ENCODE measurements at places on chromosomes 3 and 15.

GRCh38 chr15:92869263-92869940 lies 30.7 kb upstream of the CHD2 start:
- no peaks in the 10 kb centered on the region for H3K36me3 ChIP-seq
- peak; percentile 31 for DNase-seq
- H3K4me1 ChIP-seq: peaks cover 8% of the 10 kb centered on the region
- no peak overlapping the region for H3K4me3 ChIP-seq
- peak overlapping the region; percentile 61 for H3K27ac ChIP-seq
- H3K27me3 ChIP-seq: no peaks in the 10 kb centered on the region

DNA sequence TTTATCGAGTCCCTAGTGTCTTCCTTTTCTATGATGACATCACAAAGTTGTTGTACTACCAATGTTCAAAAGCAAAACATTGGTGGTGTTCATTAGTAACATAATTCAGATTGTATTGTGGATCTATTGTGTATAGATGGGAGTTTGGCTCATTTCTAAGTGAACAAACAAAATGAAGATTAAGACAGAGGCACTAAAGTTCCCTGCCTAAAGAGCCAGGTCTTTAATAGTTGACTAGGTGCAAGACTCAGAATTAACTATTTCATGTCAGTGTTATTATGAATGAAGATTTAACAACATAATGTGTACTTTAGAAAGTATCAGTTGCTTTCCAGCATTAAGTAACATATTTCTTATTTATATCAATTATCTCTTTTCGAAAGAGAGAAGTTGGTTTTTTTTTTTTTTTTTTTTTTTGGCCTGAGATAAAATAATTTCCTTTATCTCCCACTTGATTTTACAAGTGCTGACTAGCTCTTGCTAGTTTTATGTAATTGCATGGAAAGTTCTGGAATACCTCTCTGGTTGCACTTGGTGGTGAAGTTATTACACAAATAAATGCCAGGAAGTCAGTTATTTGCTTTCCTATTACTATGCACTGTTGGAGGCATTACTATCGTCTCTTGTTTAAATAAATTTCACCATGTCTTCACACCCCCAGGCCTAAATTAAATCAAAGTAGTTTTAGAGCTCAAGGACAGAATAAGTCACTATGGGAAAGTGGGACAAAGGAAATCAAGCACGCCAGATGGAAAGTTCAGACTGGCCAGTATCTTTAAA lies 48.7 kb downstream of the NAALADL2 start:
- peaks cover 2% of the 10 kb centered on the region for H3K4me1 ChIP-seq
- H3K4me3 ChIP-seq: no peak overlapping the region
- no peak overlapping the region for H3K27ac ChIP-seq
- DNase-seq: no peak
- H3K27me3 ChIP-seq: no peaks in the 10 kb centered on the region

GRCh38 chr3:196418601-196419000 lies 13.6 kb downstream of the UBXN7 start:
- no peaks in the 10 kb centered on the region for H3K36me3 ChIP-seq
- peaks cover 6% of the 10 kb centered on the region for H3K4me1 ChIP-seq
- H3K4me3 ChIP-seq: no peak overlapping the region
- H3K27ac ChIP-seq: no peak overlapping the region

GRCh38 chr3:102269406-102269805 lies 165.4 kb upstream of the ZPLD1 start:
- no peak for DNase-seq
- H3K36me3 ChIP-seq: no peaks in the 10 kb centered on the region
- H3K4me3 ChIP-seq: no peak overlapping the region
- no peaks in the 10 kb centered on the region for H3K27me3 ChIP-seq

DNA sequence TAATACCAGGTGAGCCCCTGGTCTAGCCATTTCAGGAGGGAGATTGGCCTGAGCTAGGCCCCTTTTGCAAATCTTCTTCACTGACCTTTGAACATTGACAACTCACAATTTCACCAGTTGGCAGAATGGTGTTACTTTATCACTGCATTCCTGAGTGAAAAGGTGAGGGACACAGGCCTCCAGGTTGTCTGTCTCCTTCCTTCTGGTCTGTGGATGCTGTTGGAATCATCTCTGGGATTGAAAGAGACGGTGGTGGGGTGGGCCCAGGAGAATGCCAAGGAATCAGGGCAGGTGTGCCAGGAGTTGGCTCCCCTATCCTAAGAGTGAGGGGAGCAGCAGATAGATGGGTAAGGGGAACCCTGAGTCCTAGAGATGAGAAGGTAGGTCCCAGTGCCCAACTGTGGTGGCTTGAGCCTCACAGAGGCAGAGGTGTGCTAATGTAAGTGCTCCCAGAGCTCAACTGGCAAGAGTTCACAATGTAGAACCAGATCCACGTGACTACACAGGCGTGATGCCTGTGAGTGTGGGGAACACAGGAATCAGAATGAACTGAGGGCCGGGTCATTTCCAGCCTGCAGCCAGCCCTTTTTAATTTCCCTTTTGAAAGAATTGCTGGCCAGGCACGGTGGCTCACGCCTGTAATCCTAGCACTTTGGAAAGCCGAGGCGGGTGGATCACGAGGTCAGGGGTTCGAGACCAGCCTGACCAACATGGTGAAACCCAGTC lies 11.2 kb downstream of the C3orf62 start:
- no peaks in the 10 kb centered on the region for H3K27me3 ChIP-seq
- H3K36me3 ChIP-seq: peaks cover 4% of the 10 kb centered on the region
- DNase-seq: no peak
- H3K27ac ChIP-seq: no peak overlapping the region

GRCh38 chr3:142787719-142788118 lies 63.9 kb downstream of the TRPC1 start:
- H3K27ac ChIP-seq: no peak overlapping the region
- H3K4me3 ChIP-seq: no peak overlapping the region
- no peak for DNase-seq
- H3K4me1 ChIP-seq: no peaks in the 10 kb centered on the region
- no peaks in the 10 kb centered on the region for H3K27me3 ChIP-seq

DNA sequence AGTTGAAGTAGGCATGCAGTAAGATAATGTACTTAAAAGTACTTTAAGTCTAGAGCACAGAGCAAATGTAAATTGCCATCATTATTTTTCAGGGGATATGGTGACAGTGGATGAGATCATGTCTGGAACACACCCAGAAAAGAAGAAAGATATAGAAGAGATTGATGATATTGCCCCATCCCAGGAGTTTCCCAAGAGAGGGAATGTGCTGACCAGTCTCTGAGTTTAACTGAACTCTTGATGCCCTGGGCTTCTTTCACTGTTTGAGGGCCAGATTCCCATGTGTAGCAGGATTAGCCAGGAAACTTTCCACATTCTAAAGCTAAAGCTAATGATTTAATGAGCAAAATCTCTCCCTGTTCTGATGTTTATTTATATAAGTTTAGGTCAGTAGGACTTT lies 366.8 kb upstream of the UMPS start:
- no peaks in the 10 kb centered on the region for H3K36me3 ChIP-seq
- H3K27me3 ChIP-seq: no peaks in the 10 kb centered on the region
- no peak overlapping the region for H3K4me3 ChIP-seq
- H3K27ac ChIP-seq: no peak overlapping the region

- H3K4me3 ChIP-seq: no peak overlapping the region
- H3K4me1 ChIP-seq: peaks cover 9% of the 10 kb centered on the region
- H3K27ac ChIP-seq: no peak overlapping the region
- H3K27me3 ChIP-seq: no peaks in the 10 kb centered on the region
- no peak for DNase-seq
Observed at GRCh38 chr3:120763601-120764000, 21.1 kb downstream of the GTF2E1 start.

DNA sequence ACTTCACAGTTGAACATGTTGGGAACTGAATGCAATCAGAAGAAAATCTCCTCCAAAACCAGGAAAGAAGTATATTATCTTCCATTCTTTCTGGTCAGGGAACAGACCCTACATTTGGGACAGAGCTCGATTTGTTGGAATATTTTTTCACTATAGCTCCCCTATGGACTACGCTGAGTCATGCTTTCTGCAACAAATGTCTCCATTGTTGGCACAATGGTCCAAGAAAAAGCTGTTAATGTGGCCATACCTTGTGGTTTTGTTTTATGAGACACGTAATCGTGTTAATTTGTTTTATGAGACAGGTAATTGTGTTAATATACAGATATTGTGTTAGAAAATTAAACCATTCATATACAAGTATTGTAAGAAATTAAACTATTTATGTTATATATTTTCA lies 101.4 kb downstream of the TGFBR2 start:
- no peak for DNase-seq
- no peaks in the 10 kb centered on the region for H3K27me3 ChIP-seq
- no peak overlapping the region for H3K27ac ChIP-seq
- H3K36me3 ChIP-seq: no peaks in the 10 kb centered on the region
- no peaks in the 10 kb centered on the region for H3K4me1 ChIP-seq

GRCh38 chr3:112346491-112347122 lies 13.7 kb downstream of the CD200 start:
- no peaks in the 10 kb centered on the region for H3K4me1 ChIP-seq
- H3K36me3 ChIP-seq: peaks cover 2% of the 10 kb centered on the region
- DNase-seq: no peak

DNA sequence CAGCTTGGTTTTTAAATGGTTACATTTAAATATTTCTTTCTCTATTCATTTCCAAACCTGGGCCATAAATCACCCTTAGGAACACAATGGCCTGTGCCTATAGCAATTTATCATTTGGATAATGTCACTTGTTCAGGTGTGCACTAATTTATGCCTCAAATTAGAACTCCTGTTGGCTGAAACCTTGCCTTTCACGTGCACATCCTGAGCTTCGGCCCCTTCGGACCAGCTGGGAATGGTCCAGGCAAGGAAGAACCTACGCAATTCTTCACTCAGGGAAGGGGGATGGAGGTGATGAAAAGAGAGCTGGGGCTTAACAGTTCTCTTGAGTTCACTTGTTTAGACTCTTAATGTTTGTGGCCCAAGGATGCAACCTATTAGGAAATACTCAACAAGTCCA lies 324.1 kb upstream of the ICE2 start:
- peaks cover 8% of the 10 kb centered on the region for H3K27me3 ChIP-seq
- no peak overlapping the region for H3K27ac ChIP-seq
- DNase-seq: no peak
- no peak overlapping the region for H3K4me3 ChIP-seq
- no peaks in the 10 kb centered on the region for H3K36me3 ChIP-seq

- no peaks in the 10 kb centered on the region for H3K4me1 ChIP-seq
- H3K27me3 ChIP-seq: no peaks in the 10 kb centered on the region
- H3K27ac ChIP-seq: peak overlapping the region; percentile 17
- peaks cover 16% of the 10 kb centered on the region for H3K36me3 ChIP-seq
- DNase-seq: peak; percentile 83
Observed at GRCh38 chr15:59221511-59222505, 15.2 kb downstream of the LDHAL6B start.

DNA sequence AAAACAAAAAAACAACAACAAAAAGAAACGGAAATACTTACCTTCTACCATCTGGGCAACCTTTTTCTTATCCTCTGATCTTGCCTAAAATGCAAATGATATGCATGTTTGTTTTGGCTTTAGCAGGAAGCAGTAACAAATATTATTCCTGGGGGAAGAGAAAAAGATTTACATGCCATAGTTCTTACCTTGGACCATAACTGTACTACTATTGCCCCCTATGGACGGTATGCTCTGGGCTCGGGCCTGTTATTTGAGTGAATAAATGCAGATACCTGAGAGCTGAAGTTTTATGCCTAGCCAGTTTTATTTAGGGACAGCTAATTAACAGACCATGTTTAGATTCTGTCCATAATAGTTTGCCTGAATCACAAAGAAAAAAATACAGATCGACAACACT lies 12.6 kb upstream of the STARD5 start:
- peaks cover 9% of the 10 kb centered on the region for H3K4me1 ChIP-seq
- H3K36me3 ChIP-seq: no peaks in the 10 kb centered on the region
- H3K27ac ChIP-seq: no peak overlapping the region
- no peak overlapping the region for H3K4me3 ChIP-seq
- H3K27me3 ChIP-seq: no peaks in the 10 kb centered on the region
- peak; percentile 44 for DNase-seq

DNA sequence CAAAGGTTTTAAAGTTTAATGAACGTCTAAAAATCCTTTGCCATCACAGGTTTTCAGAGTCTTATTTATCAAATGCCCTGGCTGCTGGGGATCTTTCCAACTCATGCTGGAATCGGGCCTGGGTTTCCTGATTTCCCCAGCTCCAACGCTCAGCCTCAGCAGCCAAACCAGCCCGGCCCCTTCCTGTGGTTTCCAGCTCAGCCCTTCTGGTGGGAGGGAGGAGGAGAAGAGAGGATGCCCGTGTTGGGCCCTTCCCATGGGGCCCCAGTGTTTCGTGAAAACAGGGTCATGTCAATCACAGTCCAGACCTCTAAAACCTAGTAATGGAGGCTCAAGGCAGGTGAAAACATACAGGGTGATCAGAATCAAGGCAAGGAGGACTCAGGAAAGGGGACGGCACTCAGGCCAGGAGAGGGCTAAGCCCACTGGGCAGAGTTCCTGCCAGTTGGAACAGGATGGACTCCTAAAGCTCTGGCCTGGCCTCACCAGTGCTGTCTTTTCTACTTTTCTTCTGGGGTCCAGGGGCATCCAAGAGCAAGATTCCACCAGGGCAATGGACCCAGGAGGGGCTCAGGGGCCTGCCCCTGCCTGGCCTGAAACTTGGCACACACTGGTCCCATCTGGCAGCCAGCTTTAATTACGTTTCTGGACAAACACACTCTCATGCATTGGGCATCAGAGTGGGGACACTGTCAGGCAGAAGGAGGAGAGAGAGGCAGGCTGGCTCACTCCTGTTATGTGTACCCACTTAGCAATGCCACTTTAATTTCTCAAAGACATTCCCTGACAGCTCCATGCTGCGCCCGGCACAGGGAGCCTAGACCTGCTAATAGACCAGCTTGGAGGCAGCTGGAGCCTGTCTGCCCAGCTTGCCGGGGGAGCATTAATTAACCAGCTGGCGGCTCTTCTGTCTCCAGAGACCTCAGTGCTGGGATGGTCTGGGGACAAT lies 194.6 kb downstream of the FAM43A start:
- no peaks in the 10 kb centered on the region for H3K36me3 ChIP-seq
- peaks cover 4% of the 10 kb centered on the region for H3K4me1 ChIP-seq
- H3K4me3 ChIP-seq: no peak overlapping the region
- peak; percentile 47 for DNase-seq
- peaks cover 6% of the 10 kb centered on the region for H3K27me3 ChIP-seq

- H3K4me1 ChIP-seq: no peaks in the 10 kb centered on the region
- no peaks in the 10 kb centered on the region for H3K27me3 ChIP-seq
- H3K4me3 ChIP-seq: no peak overlapping the region
- no peak for DNase-seq
Observed at GRCh38 chr3:79339846-79340245, 428.0 kb downstream of the ROBO1 start.

DNA sequence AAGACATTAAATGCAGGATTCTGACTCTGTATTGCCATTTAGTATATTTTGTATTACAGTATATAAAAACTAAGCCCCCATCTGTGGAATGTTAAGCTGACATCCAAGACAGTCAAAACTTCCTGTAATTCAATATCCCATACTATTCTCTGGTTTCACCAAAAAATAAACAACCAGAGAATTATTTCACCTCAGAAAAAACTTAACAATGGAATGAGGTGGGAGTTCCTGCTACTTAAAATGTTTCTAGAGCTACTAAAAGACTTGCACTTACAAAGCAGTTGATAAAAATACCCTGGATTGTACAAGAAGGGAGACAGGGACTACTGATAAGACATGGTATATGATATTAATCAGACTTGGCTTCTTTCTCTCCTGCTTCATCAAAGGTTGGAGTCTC lies 8.3 kb downstream of the ARL13B start:
- peak; percentile 36 for DNase-seq
- no peaks in the 10 kb centered on the region for H3K36me3 ChIP-seq
- H3K4me1 ChIP-seq: peaks cover 4% of the 10 kb centered on the region
- no peaks in the 10 kb centered on the region for H3K27me3 ChIP-seq
- H3K27ac ChIP-seq: no peak overlapping the region
